T-helper 17 cell (primary cell): ENCODE measurements at places on chromosomes 12 and 14.

DNA sequence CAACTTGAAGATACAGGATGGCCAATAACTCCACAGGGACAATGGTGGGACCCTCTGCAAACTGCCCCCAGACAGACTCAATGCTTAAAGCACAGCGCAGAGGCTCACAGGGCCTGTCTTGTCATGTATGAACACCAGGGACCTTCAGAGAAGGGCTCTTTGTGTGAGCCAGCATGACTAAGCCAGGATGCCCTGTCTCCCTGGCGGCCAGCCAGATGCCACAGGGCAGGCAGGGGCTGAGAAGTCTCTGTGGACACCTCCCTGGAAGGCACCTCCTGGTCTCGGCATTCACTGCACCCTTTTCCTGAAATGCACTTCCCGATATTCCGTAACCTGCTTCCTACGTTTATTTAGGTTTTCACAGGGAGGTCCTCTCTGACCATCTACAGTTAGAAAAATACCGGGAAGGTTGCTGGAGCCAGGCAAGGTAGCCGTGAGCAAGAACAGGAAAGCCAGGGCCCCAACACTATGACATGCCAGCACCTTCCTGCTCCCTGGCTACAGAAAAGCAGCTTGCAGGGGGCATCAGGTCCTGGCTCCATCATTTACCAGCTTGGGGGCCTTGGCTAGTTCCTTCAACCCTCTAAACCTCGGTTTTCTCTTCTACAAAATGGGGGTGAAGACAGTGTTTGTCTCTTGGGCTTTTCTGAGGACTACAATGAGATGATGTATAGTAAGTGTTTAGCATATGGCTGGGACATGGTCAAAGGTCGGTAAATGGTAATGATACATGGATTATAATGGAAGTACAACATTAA, 65.0 kb downstream of the PITPNM2 start:
- no peak for DNase-seq

DNA sequence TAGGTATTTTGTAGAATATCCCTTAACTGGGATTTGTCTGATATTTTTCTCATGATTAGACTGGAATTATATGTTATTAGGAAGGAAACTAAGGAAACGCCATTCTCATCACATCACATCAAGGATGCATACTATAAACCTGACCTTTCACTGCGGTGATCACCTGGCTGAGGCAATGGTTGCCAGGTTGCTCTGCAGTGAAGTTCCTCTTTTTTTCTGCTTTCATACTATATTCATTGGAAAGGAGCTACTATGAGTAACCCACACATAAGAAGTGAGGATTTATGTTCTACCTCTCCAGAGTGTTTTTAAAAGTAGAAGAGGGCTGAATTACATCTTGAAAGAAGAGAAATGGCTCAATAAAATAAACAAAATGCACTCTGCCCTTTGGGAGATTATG, 31.0 kb upstream of the GRIP1 start:
- no peak for DNase-seq

DNA sequence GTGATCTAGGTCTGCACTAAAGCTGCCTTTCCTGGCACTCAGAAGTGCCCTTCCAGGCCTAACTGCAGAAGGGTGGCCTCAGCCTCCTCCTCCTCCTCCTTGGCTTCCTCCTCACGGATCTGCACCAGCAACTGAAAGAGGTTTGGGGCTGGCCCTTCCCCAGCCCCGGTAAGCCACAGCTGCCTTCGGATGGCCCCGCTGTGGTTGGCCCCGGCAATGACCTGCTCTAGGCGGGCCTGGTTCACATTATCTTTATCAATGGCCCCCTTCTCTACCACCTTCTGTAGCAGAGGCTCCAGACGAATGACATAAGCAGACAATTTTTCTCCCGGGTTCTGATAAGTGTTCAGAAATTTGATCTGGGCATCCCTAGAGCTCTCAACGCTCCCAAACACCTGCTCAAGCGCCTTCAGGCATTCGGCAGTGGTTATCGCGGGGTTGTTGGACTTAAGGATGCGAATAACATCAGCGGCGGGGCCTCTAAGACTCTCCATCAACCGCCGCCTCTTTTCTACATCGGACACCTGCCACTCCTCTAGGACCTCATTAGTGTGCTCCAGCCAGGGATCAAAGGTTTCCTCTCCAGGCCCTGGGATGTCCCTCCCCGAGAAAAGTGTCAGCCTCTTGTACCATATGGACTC, 1.5 kb downstream of the PNMA1 start:
- DNase-seq: no peak

DNA sequence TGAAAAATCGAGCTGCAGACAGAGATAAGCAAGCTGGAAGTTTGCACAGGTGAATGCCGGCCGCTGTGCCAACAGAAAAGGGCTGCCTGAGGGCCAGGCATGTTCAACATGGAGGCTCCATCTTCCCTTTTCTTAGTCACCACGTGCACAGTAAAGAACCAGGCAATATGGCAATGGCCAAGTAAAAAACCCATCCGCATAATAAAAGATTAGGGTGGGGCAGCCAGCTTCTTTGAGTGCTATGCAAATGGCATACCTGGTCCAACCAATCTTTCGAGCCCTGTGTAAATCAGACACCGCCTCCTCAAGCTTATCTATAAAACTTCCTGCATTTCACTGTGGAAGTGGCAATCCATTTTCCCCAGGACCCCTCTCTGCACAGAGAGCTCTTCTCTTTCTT, 16.7 kb downstream of the PNP start:
- no peak for DNase-seq

- DNase-seq: no peak
Observed at GRCh38 chr12:106773286-106774004, 1.0 kb upstream of the RIC8B start.

GRCh38 chr14:52769887-52770286, 21.5 kb downstream of the GNPNAT1 start:
- DNase-seq: no peak

GRCh38 chr12:51951843-51952722, 584 bp downstream of the ACVR1B start:
- no peak for DNase-seq

GRCh38 chr14:58535044-58535443, 102.7 kb upstream of the DACT1 start:
- DNase-seq: no peak

DNA sequence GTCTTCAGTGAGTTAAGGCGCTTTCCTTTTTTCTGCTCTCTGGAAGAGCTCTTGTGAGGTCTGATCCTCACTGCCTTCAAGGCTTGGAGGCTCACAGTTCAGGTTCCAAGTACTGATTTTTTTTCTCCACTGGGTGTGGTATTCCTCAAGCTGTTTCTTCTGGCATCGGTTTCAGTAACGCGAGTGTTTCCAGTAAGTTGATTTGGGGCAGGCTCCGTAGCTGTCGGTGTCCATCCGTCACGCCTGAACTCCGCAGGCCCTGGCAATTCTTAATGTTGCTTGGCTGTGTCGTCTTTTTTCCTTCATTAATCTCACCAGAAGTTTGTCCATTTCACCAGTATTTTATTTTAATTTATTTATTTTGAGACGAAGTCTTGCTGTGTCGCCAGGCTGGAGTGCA, 30.6 kb downstream of the LRCOL1 start:
- DNase-seq: no peak

- DNase-seq: no peak
Observed at GRCh38 chr12:25825446-25825845, 133.0 kb upstream of the RASSF8 start.

GRCh38 chr12:67477681-67478265, 170.8 kb upstream of the DYRK2 start:
- DNase-seq: no peak

DNA sequence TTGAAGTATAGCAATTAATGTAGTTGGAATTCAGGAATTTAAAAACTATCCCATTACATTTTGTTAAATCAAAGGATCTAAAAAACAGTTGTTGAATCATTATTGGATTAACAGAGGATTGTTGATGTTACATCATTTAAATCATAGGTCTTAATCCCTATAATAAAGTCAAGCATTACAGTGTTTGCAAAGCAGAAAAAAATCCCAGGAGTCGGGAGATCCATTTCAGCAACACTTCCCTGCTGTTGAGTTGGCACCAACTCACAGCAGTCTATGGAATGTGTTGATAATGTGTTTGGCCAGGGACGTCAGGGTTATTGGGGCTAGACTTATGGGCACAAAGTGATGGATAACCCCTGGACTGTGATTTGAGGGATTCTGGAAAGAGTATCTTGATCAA, 99.1 kb upstream of the TMTC1 start:
- no peak for DNase-seq

GRCh38 chr14:59870277-59871165, at the start of gene RTN1:
TSS of gene RTN1 (minus strand) at chr14:59870776. CDS start at chr14:59870630, 146 bp downstream.
- no peak for DNase-seq

DNA sequence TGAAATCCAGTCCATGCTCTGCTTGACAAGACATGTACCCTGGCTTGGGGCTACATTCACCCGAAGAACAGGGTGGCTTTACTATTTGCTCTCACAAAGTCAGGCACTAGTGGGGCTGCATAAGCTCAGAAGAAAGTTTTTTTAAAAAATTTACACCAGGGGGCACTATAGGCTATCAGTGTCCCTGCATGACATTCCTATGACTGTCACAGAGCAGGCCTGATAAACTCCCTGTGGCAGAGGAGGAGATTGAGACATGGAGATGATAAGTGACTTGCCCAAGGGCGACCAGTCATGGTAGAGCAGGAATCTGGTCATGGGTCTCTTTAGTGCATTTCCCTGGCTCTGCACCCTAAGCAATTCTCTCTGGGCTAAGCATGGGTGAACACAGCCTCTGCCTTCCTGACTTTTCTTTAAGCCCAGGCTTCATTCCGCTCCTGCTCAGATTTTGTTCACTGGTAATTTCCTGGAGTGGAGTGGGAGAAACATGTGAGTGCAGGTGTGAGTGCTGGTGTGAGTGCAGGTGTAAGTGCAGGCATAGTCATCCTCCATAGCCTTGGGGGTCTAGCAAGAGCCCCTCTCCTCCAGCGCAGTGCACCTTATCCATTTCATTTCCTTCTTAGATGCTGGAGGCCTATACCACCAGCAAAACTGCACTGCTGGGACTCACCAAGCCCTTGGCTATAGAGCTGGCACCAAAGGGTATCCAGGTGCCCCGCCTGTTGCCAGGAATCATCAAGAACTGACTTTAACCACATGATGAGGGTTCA, 91.6 kb downstream of the DHRS2 start:
- no peak for DNase-seq

DNA sequence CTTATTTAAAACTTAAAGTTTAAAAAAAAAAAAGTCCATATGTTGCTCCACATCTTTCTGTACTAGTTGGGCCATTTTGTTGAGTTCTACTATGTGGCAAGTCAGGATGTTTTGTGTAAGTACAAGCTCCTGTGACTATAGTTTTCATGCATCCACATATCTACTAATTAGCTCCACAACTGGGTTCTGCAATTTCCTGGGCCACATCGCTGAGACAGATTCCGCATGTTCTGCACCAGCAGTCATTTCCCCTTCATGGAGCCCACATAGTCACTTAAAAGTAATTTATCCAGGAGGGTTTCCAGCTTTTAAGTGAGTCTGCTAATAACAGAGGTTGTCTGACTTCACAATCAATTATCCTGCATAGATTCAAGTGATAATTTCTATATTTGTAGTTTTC, 461.4 kb downstream of the ZFP36L1 start:
- DNase-seq: no peak

DNA sequence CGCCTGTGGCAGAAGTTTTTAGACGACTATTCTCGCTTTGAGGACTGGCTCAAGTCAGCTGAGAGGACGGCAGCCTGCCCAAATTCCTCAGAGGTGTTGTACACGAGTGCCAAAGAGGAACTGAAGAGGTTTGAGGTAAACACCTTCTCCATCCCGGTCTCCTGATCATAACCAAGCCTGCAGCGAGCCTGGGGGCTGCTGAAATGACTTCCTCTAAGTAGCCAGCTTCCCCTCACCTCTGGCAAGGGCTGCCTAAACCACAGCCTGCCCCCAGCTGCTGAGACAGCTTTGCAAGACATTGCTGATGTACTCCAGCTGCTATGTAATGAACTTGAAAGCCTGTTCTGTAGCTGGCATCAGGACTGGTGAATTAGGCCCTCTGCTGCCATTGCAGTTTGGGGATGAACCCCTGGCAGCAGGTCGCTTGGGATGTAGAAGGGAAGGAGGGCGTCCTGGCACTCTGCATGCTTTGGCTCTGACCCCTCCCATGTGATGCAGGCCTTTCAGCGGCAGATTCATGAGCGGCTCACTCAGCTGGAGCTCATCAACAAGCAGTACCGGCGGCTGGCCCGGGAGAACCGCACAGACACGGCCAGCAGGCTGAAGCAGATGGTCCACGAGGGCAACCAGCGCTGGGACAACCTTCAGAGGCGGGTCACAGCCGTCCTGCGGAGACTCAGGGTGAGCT, 84.6 kb downstream of the ESR2 start:
- DNase-seq: no peak

- DNase-seq: no peak
Observed at GRCh38 chr12:119036878-119037825, 55.8 kb downstream of the SRRM4 start.

DNA sequence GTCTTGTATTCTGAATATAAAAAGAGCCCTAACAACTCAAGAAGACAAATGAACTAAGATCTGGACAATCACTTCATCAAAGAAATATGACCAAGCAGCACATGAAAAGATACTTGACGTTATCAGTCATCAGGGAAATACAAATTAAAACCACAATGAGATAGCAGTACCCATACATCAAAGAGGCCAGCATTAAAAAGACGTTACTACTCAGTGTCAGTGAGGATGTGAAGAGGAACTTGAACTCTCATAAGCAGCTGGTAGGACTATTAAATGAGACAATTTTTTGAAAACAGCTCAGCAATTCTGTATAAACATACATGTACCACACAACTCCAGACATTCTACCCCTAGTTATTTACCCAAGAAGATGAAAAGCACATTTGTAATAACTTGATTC, 55.9 kb downstream of the FERMT2 start:
- DNase-seq: no peak

GRCh38 chr12:77218278-77218677, 152.9 kb upstream of the E2F7 start:
- DNase-seq: no peak

- no peak for DNase-seq
Observed at GRCh38 chr12:124786061-124786964, 77.4 kb downstream of the SCARB1 start.

GRCh38 chr14:31921721-31922120, 155.4 kb upstream of the ARHGAP5 start:
- DNase-seq: no peak

DNA sequence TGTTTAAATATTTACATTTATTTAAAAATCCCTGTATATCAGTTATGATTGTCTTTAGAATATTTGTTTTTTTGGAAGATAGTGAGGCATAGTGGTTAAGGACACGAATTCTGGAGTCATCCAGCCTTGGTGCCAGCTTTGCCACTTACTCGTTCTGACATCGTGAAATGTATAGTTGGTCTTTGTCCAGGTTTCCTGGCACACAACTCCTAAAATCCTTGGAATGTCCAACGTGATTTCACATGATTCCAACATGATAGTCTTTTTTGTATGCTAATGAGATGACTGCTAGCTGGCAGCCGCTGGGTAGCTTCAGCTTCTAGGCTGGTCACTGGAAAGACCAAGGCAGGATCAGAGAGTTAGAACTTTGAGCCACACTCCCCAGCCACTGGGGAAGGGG, 64.8 kb downstream of the PRICKLE1 start:
- DNase-seq: no peak
